ENCODE measurements at places on chromosomes 7 and 10.

DNA sequence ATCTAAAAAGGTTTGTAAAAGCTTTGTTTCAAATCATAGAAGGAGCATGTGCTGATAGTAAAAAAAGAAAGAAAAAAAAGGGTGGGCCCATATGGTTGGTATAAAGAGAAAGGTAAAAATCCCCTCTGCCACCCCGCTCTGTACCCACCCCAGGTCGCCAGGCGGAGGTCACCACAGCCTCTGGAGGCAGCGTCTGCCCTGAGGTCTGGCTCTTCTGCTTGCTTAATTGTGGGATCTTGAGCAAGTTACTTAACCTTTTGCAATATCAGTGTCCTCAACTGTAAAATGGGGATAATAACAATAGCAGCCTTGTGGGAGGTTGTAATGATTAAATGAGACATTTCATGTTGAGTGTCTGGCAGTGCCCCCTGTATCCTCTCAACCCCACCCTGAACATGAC lies 10.7 kb upstream of the PCBD1 start:
- DNase-seq, result no peak

GRCh38 chr7:52911795-52912194 lies 123.6 kb upstream of the POM121L12 start:
- no peak for DNase-seq

DNA sequence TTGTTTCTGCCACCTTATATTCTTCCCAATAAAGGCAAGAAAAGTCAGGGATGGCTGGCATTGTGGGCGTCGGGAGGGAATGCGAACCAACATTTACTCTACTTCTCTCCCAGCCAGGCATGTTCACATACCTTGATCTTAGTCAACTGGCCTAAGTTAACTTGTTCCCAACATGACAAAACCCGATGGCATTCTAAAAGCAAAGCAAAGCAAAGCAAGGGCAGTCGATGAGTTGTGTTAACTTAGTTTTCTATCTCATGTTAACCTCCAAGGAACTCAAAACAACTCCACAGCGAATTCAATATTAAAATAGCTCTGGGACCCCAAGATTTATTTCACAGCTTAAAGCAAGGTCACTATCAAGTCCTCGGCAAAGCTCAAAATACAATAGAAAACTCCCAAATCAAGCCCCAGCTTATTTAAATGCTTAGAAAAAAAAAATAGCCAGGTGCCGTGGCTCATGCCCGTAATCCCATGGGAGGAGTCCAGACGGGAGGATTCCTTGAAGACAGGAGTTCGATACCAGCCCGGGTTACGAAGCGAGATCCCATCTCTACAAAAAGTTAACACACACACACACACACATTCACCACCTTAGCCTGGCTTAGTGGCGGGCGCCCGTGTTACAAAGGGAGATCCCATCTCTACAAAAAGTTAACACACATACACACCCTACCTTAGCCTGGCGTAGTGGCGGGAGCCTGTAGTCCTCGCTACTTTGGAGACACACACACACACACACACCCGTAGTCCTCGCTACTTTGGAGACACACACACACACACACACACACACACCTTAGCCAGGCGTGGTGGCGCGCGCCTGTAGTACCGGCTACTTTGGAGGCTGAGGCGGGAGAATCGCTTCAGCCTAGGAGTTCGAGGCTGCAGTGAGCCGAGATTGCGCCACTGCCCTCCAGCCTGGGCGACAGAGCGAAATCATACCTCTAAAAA lies 901 bp upstream of the CCNY start:
- peak; percentile 44 for DNase-seq

DNA sequence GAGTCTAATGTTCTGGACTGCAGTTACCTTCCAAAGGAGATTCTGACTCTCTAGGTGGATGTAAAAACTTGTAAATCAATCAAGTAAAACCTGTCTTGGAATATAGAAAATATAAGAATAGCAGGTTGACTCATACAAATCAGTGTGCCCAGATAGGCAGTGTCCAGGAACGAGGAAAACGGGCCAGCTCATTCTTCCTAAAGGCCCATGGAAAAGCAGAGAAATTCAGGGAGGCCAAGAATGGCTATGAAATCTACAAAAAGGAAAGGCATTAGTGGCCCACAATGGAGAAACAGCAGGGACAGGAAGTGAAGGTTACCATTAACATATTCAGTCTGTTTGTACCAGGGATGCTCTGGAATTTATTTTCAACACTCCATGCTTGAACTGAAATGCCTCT lies 14.9 kb downstream of the GLI3 start:
- no peak for DNase-seq
